ENCODE measurements at places on chromosomes 16 and 17.

- DNase-seq = no peak
Observed at GRCh38 chr16:80029761-80030481, 429.4 kb upstream of the MAF start.

DNA sequence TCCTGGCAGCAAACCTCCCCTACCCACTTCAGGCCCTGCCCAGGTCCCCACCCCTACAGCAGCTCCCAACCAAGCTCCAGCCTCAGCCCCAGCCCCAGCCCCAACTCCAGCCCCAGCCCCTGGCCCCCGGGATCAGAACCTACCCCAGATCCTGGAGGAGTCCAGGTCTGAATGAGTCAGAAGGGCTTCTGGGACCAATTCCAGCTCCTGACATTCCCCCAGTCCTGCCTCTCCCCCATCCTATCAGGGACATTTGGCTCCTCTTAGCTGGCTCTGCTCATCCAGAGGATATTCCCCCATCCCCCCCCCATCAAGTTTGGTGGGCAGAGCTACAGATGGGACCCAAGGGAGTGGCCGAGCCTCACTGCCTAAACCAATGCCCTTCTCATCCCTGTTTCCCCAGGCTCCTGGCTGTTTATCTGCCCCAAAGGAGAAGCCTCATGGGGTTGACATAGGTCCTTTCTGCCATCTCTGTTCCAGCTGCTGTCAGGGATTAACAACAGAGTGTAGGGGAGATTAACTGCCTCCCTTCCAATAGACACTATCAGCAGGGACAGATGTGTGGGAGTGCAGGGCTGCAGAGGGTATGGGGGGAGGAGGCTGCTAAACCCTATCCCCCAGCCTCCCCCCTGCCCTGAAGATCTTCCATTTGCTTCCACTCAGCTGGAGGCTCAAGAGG lies 16.5 kb downstream of the CNTNAP1 start:
- DNase-seq = peak; percentile 69

DNA sequence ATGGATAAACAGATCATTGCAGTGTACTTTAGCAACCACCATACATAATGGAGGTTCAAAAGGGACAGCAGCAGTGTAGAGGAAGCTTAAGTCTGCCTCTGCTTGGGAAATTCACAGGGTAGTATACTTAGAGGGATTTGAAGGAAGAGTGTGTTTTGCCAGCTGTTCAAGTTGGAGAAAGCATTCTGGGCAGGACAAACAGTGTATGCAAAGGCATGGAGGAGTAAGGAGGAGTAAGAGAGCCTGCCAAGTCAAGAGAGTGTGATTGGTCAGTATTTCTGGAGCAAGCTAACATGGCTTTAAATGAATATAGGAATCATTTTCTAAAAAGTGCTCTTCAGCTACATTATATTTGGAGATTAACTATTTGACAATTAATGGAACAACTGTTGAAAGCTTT lies 22.9 kb upstream of the PHAF1 start:
- peak; percentile 19 for DNase-seq

GRCh38 chr16:57616241-57616640 lies 12.2 kb upstream of the ADGRG1 start:
- no peak for DNase-seq

DNA sequence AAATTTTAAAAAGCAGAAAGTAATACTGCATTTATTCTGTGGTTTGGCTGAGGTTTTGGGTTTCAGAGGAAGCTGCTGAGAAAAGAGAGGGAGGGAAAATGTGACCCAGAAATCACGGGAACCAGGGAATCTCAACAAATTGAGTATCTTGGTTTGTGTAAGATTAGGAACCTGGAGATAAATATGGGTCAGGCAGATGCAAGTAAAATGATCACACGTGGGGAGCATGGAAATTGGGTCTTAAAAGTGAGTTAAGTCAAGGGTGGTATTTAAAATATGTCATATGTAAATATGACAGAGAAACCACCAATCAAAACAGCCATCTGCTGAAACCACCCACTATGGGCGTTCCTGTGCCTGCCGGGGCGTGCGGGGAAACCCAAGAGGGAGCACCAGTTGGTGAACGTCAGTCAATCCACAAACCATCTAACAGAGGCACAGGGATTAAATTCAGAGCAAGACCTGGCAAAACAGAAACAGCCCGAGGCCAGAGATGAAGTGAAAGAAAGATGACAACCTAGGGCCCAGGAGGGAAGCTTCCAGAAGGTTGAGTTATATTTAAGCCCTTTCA lies 33.4 kb downstream of the CDH13 start:
- DNase-seq = peak; percentile 33

DNA sequence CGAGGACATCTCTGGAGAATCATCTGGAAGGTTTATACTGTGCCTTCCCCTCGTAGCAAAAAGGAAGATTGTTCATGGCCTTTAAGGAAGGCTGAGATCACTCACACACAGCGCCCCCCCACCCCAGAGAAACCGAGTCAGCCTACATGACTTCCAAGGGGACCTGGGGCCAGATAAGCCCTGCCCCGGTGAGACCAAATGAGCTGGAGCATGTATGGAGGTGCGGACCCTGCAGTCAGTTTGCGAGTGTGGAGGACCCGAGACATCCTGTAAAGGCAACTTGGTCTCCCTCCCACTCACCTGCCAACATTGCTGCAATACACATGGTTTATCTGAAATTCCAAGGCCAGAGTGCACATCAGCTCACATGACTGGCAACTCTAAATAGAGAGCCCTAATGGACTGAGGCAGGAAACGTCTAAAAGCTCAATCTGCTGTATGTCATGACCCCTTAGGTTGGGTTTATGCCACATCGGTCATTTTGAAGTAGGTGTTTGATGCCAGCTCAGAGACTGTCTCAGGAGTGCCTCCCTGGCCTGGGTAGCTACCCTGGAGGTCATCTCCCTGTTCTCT lies 233.6 kb downstream of the CPPED1 start:
- DNase-seq = no peak

DNA sequence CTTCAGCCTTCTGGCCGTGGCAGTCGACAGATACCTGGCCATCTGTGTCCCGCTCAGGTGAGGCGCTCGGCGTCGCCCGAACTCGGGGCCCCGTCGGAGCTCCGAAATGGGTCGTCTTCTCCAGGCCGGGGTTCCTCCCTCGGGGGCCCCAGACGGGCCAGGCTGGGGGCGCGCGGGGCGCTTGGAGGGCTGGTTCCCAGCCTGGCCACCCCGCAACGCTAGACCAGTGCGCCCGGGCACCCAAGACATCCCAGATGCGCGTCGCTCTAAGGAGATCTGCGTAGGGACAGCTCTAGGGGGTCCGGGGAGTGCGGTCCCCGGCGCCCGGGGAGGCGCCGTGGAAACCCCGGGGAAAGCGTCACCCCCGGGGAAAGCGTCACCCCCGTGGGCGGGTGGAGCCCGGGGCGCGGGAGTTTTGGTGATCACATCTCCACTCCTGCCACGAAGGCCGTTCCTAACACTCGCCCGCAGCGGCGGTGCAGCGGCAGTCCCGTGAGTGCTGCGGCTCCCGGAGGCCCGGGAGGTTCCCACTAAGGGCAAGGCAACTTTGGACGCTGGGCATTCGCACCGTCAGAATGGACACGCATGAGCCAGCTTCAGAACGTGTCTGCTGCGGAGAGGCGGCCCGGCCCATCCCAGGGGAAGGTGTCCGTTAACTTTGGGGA lies 729 bp downstream of the ADORA2B start:
- DNase-seq = peak; percentile 57

DNA sequence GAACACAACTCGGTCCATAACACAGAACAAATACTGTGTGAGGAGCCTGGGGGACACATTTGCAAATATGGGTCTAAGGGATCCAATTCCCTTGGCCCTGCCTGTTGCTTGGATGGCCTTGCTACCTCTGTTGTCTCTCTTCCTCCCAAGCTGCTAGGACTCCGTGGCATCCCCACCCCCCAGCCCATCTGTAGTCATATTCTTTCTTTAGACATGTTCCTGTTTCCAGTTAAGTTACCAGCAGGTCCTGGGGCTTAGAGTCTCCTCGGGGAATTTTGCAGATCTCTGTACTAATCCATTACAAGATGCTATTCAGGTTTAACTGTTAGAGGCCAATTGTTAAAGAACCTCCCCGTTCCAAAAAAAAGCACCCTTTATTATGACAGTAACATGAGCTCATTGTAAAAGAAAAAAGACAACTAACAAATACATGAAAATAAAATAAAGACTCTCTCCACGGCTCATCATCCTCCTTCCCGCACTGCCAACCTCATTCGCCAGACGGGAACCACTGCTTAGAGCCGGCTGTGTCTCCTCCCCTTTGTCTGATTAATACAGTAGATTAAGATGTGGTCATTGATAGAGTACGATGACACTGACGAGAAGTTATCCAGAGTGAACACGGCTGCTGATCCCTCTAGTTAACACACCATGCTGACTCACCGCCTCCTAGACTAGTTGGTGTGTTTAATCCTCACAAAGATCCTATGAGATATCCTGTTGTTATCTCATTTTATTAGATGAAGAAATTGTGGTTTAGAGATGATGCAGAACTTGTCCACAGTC lies 22.2 kb downstream of the HS3ST4 start:
- DNase-seq = no peak

GRCh38 chr16:46785076-46785845 lies 37.1 kb upstream of the MYLK3 start:
- DNase-seq = no peak

- DNase-seq = no peak
Observed at GRCh38 chr16:17488506-17488905, 17.7 kb upstream of the XYLT1 start.

Data from astrocyte of the hippocampus (primary cell).